ENCODE measurements at places on chromosomes 1 and 21. TPM values are rescaled to one million over a fixed set of nuclear protein-coding genes. Genes with fewer than 3 reads are reported as not detected.

Gene FBXO2
- total RNA-seq: 7.3 TPM

GRCh38 chr1:210531475-210532222 lies 202.9 kb downstream of the HHAT start:
- DNase-seq: no peak

Gene MCOLN3
- total RNA-seq: 2.8 TPM

- DNase-seq: no peak
These were observed 71.3 kb upstream of the PRDX6 start for GRCh38 chr1:173405834-173406233.

Gene TMEM125
- total RNA-seq: not detected

- no peak for DNase-seq
These were observed 21.8 kb downstream of the SLC1A7 start for GRCh38 chr1:53120659-53121058.

- DNase-seq: no peak
These were observed 278.1 kb upstream of the CAMK1G start for GRCh38 chr1:209305221-209305954.

DNA sequence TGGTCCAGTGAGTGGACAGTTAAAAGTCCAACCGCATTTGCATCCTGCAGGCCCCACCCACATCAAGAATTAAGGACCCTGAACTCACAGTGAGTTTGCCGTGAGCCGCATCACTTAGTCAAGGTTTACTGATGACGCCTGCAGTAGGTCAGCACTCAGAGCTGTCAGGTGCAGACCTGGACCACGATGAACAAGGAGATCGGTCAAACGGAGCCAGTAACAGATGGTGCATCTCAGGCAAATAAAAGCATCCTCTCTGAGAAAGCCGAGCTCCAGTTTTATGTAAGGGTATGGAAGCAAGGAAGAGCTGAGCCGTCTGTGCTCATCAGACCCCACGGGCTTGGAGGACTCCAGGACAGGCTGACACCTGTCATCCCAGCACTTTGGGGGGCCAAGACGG lies 4.5 kb downstream of the PRDM15 start:
- no peak for DNase-seq

Gene PLEKHN1
- 0.30 TPM for total RNA-seq

- DNase-seq: no peak
These were observed 1.1 kb upstream of the GUCA2A start for GRCh38 chr1:42165511-42166210.

Gene FTCD
- 6.1 TPM for total RNA-seq

DNA sequence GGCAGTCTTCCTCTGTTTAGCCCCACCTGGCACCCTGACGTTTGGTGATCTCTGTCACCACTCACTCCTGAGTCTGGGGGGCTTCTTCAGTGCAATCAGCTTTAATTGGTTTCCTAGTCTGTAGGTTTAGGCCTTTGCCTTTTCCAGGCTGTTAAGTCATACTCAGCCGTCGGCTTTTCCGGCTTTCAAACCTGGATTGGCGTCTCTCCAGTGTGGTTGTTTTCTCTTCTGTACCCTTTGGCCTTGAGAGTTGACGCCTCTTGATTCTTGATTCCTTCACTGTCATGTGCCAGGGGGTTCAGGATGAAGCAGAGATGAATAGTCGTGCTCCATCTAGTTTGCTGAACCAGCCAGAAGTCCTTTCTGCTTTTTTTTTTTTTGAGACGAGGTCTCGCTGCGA lies 24.9 kb downstream of the NCMAP start:
- DNase-seq: no peak

GRCh38 chr1:17588048-17588871 lies 48.8 kb downstream of the ARHGEF10L start:
- DNase-seq: no peak

- DNase-seq: no peak
These were observed 1523.0 kb upstream of the B3GALT2 start for GRCh38 chr1:194709439-194709838.

DNA sequence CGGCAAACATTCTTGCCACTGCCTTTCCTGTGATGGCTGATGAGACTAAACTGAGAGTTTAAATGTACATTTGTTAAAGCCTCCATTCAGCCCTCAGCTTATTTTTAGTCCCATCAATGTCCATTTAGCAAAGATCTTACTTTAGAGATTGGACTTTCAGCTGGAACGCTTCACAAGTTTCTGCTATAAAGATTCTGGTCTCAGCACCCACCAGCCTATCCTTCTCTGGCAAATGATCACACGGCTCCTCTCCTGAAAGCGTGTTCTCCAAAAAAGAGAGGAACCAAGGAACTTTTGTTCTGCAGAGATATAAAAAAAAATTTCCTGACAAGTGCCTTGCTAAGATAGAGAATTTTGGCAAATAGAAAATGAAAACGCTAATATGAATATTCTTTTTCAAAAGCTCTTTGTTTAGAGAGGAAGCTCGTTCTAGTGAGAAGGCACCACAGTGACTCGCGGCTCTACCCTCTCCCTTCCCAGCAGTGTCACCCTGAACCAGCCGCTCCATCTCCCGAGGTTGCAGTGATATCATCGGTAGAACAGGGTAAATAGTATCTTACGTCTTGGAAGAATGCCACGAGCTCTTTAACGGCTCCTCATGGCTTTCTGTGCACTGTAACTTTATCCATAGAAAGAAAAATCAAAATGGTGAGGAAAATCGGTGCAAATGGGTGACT lies 200.2 kb downstream of the APP start:
- no peak for DNase-seq

- no peak for DNase-seq
These were observed 35.8 kb downstream of the WNT4 start for GRCh38 chr1:22107126-22107525.

Gene MMEL1
- 3.3 TPM for total RNA-seq
